ENCODE measurements at places on chromosomes 1 and 21.

DNA sequence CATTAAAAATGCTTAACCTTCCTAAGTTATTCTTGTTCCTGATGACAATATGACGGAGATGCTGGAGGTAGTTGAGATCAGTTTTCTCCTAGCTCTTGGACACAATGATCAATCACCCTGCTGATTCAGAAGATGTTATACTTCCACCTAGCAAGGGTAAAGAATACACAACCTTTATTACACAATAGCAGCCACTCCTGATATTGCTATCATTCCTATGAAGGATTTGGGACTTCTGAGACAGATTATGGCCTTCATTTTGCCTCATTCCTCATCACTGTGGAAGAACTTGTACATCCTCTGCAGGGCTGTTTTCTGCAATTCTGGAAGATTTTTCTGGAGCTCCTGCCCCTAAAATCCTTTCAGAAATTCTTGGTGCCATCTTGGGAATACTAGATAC is 47.8 kb downstream of the GIPC2 start:
- no peak for DNase-seq

DNA sequence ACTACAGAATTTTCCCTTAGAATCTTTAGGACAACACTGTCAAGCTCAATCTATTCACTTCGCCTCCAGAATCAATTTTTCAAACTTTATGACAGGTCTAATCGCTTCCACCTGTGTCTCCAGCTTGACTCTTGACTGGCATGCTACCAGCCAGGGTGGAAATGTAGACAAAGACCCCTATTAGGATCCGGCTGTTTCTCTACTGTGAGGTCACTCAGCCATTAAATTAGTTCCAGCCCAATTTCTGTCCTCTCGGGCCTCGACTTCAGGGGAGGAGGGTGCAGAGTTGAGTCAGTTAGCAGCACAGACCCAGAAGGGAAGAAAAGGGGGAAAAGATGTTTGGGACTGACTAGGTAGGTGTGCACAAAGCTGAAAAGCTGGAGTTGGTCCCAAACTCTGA is 78.5 kb downstream of the HLCS start:
- DNase-seq = no peak

DNA sequence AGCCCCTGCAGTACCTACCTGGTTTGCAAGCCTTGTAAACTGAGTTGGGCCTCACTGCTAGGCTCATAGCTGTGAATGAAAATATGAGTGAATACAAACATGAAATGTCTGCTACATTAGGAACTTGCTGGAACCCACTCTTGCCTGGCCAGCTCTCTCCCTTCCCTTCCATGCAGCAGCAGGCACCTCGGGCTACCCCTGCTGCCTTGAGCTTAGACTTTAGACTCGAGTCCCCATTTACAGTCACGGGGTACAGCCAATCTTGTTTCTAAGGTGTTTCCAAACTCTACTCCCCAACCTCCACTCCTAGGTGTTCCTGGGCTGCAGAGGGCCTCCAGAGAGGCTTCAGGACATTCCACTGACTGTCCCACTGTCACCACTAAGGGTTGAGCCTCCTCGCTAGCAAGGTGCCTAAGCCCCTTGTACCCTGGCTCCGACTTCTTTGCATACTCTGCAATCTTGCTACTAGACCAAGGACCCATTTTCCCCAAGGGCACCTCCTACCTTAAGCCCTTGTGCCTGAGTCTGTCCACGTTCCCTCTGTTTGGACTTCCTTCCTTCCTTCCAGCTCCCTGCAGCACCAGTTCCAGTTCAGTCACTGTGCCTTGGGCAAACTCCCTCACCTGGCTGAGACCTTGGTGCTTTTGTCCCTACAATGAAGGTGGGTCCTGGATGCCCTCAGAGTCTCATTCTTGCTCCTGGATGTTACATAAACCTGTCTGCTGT is 36.9 kb downstream of the CDK18 start:
- no peak for DNase-seq

DNA sequence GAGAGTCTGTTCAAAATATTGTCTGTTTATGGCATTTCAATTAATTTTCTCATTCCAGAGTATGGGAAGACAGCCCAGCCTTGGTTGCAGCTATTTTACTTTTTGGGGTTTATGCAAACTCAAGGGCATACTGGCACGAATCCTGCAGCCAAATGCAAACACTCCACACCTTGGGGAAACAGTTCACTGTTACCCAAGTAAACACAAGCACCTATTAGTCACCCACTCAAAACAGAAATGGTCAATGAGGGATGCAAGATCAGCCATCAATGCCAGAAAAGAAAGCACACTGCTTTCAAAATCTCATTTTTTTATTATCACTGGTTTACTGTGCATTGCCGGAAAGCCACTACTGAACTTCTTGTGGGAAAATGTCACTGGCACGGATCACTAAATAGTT is 170.6 kb downstream of the RUNX1 start:
- no peak for DNase-seq

DNA sequence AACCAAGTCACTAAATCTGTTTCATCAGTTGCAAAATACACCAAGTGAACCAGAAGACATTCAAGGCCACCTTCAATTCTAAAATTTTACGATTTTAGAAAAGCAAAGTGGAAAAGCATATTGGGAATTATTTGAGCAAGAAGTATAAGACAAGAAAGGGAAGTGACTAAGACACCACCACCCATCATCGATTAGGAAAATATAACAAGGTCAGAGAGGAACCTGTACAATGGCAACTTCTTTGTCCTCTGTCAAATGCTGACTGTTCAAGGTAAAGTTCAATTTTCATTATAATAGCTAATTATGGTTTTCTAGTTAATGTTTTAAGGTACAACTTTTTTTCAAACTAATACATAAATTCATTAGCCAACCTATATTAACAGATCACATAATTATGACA is 10.8 kb downstream of the FRRS1 start:
- no peak for DNase-seq

GRCh38 chr1:153963850-153964331 is 554 bp upstream of the SLC39A1 start:
- no peak for DNase-seq

DNA sequence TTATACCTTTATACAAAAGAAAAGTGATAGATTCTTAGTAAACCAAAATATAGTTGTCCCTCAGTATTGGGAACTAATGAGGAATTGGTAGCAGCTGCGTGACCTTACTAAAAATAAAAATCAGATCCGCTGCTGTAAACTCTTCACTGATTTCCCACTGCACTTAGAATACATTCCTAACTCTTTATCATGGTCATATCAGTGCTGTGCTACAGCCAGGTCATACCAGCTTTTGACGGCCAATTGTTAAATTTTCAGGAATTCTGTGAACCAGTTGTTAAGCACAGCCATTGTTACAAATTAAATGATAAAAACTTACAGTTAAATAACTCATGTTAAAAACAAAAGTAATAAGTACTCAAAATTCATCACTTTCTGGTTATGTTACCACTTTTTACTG is 245.3 kb downstream of the GPR52 start:
- no peak for DNase-seq

- DNase-seq = no peak
Measured at GRCh38 chr1:80973101-80973500, 827.6 kb upstream of the ADGRL2 start.

GRCh38 chr1:227805606-227806197 is 9.8 kb upstream of the PRSS38 start:
- DNase-seq = no peak

GRCh38 chr1:119602169-119602568 is 45.9 kb downstream of the ZNF697 start:
- no peak for DNase-seq

DNA sequence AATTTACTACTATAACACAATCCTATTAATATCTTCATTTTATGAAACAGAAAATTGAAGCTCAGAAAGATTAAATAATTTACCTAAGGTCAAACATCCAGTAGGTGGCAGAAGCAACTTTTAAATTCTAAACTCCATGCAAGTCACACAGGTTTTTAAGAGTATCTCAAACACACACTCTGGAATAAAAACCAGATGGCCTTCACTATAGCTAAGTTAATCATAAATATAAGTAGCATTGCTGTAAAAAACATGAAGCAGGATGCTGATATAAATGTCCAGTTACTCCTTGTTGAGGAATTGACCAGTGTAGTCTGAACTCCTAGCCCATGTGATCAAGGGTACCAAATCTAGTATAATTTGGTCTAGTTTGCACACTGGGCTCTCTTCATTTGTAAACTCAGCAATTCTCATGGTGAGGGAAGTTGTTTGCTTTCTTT is 9.4 kb upstream of the FMO3 start:
- no peak for DNase-seq

DNA sequence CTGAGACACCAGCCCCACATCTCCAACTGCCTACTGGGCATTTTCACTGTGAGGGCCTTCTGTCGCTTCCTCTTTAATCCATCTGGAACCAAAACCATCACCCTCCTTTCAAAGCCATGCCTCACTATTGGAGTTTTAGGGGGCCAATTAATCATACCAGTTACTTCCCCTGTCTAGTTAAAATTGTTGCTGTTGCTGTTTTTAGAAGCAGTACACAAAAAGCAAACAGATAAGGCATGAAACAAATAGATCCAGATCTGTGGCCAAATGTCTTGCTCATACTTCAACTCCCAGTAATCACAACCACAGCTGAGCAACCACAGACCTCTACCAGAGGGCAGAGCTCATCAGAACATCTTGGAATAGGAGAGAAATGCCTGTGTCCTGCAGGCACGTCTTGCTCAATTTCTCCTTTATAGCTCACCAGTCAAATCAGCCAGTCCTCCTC is 133.8 kb upstream of the C1orf105 start:
- no peak for DNase-seq

DNA sequence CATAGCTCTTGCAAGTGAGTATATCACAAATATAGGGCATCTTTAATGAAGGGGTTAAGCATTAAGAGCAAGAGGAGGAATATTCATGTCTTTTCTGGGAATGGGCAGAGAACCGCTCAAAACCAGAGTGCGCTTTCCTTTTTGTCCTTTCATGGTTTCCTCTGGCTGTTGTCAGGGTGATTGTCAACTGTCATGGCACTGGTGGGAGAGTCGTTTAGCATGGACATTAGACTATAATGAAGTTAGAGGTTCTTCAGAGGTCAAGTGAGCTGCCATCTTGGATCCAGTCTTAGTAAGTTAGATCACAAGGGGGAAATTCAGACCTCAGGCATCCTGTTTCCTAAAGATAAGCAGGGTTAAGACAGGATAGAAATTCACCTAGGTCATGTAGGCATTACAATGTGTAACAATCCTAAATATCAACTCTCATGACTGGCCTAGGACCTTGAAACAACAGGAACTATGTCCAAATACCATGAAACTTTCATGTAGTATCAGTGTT is 12.1 kb upstream of the COA6 start:
- no peak for DNase-seq

DNA sequence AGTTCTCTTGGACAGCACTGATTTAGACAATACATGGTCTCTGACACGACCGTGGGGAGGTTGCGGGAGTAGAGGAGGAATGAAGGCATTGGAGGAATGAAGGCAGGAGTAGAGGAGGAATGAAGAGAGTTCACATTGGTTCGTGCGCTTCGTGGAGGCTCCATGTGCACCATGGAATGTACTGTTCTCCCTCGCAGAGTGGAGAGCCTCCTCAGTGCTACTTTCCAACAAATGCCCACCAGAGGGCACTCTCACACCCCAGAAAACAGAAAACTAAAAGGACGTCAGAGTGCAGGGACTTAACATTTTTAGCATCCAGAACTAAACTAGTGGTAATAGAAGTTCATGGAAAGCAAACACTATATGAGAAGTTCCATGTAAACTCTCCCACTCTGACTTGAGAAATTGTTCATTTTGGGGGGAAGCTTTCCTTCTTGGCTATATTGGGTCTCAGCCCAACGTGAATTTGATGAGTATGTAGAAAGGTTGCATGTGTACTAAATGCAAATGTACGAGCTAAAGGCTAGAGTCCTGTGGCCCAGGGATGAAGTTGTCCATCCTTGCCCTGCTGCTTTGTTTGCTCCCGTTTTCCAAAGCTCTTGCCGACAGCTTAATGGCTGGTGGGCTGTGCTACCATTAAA is 211.6 kb downstream of the LMX1A start:
- DNase-seq = peak; percentile 48

DNA sequence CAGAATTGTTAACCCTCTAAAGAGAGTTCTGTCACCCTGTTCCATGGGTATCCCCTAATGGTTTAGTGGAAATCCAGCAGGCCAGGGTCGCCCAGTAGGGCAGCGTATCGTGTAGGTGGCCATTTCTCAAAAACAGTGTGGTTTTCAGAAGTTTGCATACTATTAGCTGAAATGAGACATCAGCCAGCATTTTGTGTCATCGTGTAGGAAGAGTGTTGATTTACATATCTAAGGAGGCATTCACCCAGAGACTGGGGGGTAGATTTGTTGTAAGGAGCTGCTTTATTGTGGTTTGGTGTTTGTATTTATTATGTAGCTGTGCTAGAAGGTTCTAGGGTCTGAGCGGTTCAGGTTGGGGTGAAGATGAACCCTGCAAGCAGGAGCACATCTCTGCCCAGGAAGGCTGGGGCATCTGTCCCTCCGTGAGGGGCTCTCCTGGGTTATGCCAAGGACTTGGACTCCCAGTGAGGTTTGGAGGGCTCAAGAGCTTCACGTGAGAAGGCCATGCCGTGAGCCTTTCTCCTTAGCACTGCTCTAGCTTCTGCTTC is 174.4 kb downstream of the PGBD5 start:
- DNase-seq = no peak

- no peak for DNase-seq
Measured at GRCh38 chr1:44408212-44408582, 3.1 kb downstream of the RNF220 start.

GRCh38 chr1:171754353-171754705 is 12.5 kb upstream of the VAMP4 start:
- peak; percentile 53 for DNase-seq

DNA sequence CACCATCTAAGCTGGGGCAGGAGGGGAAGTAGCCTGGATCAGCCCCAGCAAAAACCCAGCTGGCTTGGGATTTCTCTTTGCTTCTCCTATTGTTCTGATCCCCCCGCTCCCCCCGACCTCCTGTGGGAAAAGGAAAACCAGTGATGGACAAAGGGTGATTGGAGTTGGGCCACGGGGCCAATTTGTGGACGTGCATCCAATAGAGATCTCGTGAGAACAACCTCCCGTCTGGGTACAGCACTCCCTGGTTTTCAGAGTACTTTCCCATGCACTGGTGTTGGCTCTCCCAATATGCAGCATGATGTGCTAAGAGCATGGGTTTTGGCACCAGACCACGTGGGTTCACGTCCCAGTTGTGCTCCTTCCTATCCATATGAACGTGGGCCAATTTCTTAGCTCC is 9.0 kb downstream of the BLACAT1 start:
- DNase-seq = no peak

- no peak for DNase-seq
Measured at GRCh38 chr1:46673749-46674182, 2.1 kb downstream of the TEX38 start.

GRCh38 chr1:81358151-81358550 is 442.6 kb upstream of the ADGRL2 start:
- DNase-seq = no peak

- no peak for DNase-seq
Measured at GRCh38 chr1:235552146-235552716, 48.0 kb upstream of the B3GALNT2 start.

Measured in DMS 273 treated with DMSO at 0.1 percent for 48 hours (cell line).